M059J (cell line): ENCODE measurements at places on chromosomes 3 and 15. TPM values are rescaled to one million over a fixed set of nuclear protein-coding genes. Genes with fewer than 3 reads are reported as not detected.

The LMAN1L gene
- total RNA-seq, result not detected in 2 replicates

The C3orf22 gene
- not detected in 2 replicates for total RNA-seq

The MORC1 gene
- 0.02 TPM in 1 of 2 replicates, not detected in the other for total RNA-seq

The GLDN gene
- 0.74 and 1.6 TPM in 2 replicates for total RNA-seq

The CCR1 gene
- total RNA-seq, result 5.6 and 7.3 TPM in 2 replicates

The TMEM43 gene
- 55.9 and 73.2 TPM in 2 replicates for total RNA-seq

The SPPL2A gene
- 228 and 341 TPM in 2 replicates for total RNA-seq

The LRRK1 gene
- 0.20 and 1.7 TPM in 2 replicates for total RNA-seq

The COL6A5 gene
- total RNA-seq, result not detected in 2 replicates

The ZNF35 gene
- 9.3 and 15.5 TPM in 2 replicates for total RNA-seq

The CAMKV gene
- 0.12 and 0.27 TPM in 2 replicates for total RNA-seq
